Stimulated activated CD8-positive, alpha-beta memory T cell treated with anti-CD3 and anti-CD28 coated beads, Interleukin-2, amount 100 ng/mL, for 1 hour (primary cell): ENCODE measurements at places on chromosomes 5 and 9.

DNA sequence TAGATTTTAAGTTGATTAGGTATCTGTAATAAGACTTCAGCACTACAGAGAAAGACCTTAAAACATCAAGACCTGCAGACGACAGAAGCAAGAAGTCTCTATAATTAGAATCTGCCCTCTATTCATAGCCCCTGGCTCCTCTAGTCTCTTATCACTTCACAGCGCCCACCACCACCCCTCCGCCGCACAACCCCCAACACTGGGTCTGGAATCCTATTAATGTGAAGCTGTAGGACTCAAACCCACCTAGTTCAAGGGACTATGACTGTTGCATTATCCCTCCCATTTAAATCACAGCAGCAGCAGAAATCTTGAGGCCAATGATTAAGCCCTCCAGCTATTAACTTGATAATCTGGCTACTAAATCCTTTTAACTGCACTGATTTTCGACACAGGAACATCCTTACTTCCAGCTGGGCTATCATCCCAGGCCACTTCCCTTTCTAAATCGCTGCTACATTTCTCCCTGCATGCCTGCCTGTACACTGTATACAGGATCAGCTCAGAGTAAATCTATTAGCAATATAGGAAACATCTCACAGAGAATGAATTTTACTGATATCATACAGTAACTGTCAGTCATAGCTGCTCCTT, 159.5 kb upstream of the GRAMD2B start:
- DNase-seq: no peak

DNA sequence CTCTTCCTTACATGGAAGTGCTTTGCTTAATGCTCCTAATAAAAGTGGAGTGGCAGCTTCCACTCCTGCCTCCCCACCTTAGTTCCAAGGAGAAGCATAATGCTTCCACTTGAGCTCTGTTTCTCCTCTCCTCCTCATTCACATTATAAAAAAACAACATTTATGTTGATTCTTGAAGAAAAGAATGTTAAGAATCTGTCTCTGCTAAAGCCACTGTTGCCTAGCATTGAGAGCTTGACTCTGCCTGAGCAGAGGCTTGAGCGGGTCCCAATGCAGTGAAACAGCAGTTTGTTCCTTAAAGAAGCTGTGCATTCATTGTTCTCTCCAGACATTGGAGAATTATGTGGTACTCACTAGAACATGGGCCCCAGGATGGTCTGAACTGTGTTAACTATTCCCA, 101.5 kb upstream of the GHR start:
- DNase-seq: no peak

GRCh38 chr9:14007190-14007769, 306.7 kb downstream of the NFIB start:
- DNase-seq: no peak

DNA sequence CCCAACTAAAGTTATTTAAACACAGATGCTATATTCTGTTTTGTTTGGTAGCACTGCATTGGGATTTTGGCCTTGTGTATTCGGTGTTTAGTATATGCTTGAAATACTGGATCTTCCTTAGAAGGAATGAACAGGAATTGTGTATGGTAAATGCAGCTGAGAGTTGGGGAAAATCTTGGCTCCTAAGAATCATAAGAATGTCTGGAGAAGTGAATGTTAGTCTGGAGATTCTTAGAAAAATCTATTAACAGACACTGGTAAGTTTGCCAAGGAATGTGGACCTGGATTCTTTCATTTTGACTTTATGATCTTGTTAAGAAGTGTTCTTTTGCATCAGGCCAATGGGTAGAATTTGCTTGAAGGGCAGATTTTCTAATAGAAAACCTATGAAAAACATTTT, 38.9 kb downstream of the SNX30 start:
- no peak for DNase-seq

DNA sequence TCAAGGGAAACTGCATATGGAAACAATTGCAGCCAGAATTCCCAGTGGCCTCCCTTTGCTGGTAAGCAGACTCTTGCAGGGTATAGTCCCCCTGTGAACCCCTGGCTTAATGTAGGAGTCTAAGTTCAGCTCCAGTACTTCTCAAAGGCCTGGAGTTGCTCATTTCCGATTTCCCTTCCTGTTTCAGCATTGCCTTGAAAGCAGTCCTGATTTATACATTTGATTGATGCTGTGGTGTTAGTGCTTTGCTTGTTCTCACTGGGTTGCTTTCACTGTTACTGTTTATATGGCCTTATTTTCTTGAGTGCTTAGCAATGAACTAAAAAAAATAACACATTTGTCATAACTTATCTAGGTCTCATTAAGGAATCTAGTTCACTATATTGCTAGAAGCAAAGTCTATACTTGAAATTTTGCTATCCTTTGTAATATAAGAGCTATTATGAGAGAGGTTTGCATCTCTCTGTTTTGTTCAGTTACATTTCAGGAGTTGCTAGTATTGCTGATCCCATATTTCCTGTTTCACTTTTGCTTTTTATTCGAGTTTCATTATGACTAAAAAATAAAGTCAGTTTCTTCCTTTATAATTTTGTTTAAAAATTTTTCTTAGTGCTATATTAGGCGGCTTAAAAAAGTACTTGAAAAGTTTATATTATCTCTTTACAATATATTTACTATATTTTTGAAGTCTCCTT, 122.4 kb upstream of the NMUR2 start:
- no peak for DNase-seq

DNA sequence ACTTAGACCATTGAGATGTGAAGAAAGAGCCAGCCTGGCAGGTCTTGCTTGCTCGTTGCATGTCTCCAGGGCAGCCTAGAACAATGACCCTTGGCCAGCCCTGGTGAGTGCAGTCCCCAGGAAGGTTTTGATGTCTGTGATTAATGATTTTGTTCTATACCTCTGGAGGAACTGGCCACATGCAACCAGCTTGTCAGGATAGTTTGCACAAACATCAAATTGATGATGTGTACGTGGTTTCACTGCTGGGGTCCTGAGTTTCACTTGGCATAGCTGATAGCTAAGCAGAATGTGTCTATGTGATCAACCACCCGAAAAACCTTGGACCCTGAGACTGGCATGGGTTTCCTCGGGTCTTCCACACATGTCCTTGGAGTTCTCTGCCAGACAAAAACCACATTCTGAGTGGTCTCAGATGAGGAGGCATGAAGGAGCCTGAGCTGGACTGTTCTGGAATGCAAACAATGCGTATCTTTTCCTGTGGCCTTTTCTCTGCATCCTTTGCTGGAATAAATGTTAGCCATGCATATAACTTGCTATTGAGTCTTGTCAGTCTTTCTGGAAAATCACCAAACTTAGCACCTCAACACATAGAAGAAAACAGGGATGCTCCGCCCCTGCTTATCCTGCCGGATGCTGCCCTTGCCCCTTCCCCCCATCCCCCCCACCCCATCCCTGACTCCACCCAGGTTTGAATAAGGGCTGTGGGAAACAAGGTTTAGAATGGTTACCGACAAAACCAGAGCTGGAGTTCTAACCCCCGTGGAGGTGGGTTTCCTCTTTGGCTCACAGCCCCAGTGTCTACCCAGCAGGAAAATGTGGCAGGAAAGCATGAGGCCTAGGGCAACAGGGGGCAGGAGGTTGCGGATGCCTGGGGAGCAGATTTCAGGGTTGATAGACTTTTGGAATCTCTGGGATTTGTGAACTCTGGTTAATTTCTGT, 50.1 kb upstream of the ANKRD33B start:
- no peak for DNase-seq
